Stimulated activated CD8-positive, alpha-beta memory T cell treated with anti-CD3 and anti-CD28 coated beads, Interleukin-7, amount 100 ng/mL, for 48 hours (primary cell): ENCODE measurements at places on chromosomes 5 and 9.

DNA sequence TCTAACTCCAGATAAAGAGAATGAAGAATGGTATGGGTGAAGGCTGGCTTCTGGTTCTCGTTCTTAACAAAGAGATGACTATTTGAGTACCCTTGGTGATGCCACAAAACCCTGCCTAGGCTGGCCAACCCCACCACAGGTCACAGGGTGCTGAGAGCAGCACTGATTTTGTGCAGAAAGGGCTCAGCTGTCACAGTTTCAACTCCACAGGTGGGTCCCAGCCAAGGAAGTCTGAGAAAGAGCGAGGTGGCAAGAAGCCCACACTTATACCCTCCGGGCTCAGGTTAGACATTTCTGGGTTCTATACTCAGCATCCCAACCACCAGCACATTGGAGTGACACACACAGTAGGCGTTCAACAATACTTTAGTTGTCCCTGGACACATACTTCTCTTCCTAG lies 118.1 kb downstream of the SLIT3 start:
- DNase-seq, result no peak

DNA sequence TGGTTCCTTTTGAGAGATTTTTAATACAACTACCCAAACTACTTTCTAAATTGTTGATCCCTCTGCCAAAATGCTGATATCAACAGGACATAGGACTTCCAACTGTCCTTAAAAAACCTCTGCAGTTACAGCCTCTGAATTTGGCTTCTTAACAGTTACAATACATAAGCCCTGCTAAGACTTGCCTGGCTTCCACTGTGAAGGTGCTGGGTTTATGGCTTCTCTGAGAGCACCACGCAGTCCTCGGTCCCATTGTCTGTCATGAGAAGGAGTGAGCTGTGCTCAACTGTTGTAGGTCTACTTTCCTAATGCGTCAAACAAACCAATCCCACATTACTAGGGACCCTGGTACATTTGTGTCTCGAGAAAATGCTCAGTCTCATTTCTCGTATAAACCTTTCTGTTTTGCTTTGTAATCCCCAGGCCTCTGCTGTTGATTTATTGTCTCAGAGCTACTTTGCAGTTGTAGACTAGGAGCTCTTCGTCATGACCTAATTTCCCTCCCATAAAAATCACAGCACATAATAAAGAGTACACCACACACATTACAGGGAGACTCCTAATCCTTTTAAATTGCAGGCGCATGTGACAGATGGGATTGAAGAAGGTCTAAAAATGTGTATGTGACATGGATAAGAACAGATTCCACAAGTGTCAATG lies 274.9 kb downstream of the NR3C1 start:
- no peak for DNase-seq

- DNase-seq, result no peak
These were observed 2.3 kb downstream of the TYRP1 start for GRCh38 chr9:12695474-12695873.

DNA sequence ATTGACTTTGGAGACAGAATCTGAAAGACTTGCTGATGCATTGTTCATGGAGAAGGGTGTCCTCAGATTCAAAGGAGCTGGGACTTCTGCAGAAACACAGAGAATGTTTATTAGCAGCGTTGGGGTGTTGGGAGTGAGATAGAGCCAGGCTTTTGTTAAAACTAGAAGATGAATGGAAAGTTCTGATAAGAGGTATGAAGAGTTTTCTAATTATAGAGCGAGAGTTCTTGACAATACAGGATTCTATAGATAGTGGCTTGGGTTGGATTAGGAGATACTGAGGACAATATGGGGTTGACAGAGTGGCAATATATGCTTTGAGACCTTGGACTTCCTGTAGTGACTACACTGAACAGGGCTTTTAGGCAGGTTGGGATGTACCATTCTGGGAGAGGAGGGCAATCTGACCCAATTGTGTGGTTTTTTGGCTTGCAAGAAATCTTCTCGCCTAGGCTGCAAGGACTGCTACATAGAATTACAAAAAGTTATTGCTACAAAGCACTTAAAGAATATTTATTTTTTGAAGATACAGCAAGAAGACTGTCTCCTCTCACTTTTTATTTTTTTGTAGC lies 83.1 kb downstream of the FER start:
- DNase-seq, result no peak

DNA sequence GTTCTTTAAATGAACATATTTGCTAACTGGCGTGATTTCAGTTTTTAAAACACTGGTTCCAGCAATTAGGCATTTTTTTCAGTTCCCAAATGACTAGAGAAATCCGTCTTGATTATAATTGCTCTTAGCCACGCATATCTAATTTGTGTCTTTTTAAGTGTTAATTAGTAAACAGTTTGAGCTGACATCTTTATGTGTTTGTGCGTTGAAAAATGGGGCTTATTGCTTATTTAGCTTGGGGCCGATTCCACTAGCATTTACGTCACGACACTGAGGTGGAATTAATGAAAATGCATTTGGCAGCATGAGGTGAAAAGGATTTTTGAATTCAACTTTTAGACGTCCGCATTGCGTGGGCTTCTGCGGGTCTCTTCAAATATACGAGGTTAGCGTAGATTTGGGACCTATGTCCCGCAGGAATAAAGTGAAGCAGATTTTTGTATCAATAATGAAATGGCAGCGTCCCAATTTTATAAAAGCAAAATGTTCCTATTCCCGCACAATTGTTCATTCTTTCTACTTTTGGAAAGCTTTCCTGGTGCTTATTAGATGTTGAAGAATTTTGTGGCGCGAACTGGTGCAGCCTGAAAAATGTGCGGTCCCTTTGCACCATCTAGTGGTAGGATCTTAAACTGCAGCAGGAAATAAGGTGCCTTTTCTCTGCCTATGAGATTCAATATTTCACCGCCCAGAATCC lies 122.7 kb upstream of the LMX1B start:
- no peak for DNase-seq
